ENCODE measurements at places on chromosomes 13 and 19. TPM values are rescaled to one million over a fixed set of nuclear protein-coding genes. Genes with fewer than 3 reads are reported as not detected.

GRCh38 chr19:5977222-5977784 lies 637 bp downstream of the RANBP3 start:
- no peak for DNase-seq

GRCh38 chr13:73701160-73701559 lies 433.0 kb downstream of the KLF12 start:
- DNase-seq = no peak

DNA sequence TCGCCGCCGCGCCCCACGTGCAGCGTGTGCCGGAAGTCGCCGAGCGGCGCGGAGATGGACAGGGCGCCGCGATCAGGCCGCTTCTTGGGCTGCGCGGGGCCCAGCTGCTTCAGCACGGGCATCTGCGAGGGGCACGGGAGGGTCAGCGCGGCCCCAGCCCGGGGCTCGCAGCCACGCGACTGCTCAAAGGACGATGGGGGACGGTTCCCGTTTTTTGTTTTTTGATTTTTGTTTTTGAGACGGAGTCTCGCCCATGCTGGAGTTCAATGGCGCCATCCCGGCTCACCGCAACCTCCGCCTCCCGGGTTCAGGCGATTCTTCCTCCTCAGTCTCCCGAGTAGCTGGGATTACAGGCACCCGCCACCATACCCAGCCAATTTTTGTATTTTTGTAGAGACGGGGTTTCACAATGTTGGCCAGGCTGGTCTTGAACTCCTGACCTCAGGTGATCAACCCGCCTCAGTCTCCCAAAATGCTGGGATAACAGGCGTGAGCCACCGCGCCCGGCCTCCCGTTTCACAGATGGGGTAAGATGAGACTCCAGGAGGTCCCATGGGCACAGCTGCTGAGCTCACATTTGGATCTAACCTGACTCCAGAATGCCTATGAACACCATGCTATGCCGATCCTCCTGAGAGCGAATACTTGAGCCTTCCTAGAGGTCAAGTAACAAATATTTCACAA lies 2.0 kb upstream of the LENG9 start:
- DNase-seq = no peak

The TDRD3 gene
- total RNA-seq = 22.5 TPM

- DNase-seq = no peak
These were observed 12.7 kb downstream of the ZNF574 start for GRCh38 chr19:42088471-42089190.

Data from activated B cell treated with CpG ODN at 0.5 μM for 24 hours (primary cell).